ENCODE measurements at places on chromosomes 5 and 9.

- DNase-seq: no peak
These were observed 81.6 kb downstream of the ADAMTS16 start for GRCh38 chr5:5221724-5222123.

DNA sequence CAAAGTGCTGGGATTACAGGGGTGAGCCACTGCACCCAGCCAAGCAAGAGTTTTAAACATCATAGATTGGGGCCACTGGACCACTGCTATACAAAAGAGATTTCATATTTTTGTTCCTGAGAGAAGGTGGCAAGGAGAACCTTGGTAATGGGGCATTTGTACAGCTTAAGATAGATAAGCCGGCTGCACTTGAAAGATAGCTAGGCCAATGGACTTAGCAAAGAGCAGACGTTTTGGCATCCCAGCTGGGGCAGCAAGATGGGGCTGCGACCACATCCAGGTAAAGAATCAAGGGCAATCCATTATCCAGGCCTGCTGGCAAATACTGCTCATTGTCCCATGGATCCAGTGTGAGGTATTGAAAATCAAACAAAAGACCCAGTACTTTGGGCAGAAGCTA is 3.9 kb upstream of the ISCA1 start:
- DNase-seq: no peak

DNA sequence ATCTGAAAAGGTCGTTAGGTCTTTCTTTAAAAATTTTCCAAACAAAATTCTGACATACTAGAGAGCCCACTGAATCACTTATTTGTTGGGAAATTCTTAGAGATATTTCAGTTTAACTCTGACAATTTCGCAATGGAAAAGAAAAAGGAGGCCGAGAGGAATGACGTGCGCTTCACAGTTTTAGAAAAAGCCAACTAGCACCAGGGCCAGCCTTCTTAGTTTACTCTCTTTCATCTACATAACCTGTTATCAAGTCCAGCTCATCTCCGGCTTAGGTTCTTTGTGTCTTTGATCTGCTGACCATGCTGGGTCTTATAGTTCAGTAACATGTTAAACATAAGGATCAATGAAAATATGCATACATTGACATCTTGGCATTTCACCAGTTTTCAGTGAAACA is 201.7 kb upstream of the TAS2R1 start:
- no peak for DNase-seq

GRCh38 chr9:91994422-91994821 is 44.4 kb upstream of the ROR2 start:
- DNase-seq: no peak

GRCh38 chr5:54276048-54276447 is 34.3 kb downstream of the ARL15 start:
- DNase-seq: no peak

DNA sequence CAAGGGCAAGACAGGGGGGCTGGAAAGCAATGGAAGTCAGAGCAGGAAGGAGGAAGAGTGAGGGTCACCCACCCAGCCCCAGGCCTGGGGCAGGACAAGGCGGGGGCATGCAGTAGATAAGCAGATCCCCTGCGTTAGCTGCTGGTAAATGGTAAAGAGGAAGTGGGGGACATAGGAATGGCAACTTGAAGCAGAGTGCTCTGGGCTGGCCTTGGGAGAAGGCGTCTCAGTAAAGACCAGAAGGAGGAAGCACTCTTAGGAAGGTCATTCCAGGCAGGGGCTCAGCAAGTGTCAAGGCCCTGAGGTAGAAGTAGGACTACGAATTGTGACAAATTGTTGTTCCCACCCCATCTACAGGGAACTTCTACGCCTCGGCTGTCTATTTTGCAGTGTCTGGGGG is 15.1 kb downstream of the TCOF1 start:
- DNase-seq: no peak

DNA sequence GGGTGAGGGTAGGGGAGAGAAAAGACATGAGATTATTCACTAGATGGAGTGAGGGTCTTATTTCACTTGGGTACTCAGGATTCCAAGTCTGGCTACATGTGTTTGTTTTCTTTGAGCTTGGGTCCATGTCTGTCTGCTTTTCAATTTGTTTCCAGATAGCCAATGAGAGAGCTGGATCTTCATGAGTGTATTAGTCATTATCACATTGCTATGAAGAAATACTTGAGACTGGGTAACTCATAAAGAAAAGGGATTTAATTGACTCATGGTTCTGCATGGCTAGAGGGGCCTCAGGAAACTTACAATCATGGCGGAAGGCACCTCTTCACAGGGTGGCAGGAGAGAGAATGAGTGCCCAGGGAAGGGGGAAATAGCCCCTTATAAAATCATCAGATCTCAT is 196.8 kb upstream of the TRIM32 start:
- DNase-seq: no peak

GRCh38 chr5:139196296-139196956 is 1.7 kb downstream of the SIL1 start:
- no peak for DNase-seq

DNA sequence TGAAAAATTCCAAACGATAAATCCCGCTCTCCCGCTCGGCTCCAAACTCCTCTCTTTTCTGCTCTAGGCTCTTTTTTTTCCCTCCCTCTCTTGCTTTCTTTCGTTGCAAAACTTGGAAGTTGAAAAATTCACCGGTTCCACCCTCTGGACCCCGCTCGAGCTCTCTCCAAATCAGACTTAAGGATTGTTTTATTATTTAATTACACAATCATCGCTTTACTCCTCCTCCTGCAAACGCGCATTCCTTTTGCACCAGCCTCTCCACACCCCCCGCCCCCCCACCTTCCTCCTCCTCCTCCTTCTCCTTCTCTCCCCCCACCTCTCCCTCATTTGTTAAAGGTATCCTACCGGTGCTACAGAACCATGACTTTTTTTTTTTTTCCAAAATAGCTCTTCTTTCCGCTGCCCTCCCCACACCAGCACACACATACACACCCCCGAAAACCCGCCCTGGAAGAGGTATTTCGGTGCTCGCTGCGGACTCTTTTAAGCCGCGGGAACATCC is 535 bp upstream of the NFIB start:
- DNase-seq: no peak

DNA sequence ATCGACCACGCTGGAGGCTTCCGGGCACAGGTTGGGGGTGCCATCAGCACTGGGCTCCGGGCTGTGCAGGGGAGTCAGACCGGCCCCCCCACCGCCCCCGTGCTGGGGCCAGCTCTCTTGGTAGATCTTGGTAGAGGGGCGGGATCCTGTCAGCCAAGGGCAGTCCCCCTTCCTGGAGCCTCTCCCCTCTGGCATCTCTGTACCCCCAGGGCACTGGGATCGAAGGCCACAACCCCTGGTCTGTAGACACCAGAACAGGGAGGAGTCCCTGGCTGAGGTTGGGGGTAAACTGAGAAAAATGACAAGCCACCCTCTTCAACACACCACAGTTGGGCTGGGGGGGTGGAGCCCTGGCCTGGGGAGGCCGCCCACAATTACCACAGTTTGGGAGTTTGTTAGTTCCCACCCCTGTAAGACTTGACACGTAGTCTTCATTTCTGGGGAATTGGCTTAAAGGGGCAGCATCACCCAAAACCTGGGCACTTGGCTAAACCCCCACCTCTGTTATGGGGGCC is 882 bp downstream of the CERCAM start:
- peak; percentile 51 for DNase-seq

- DNase-seq: no peak
These were observed 66.9 kb downstream of the PRKACG start for GRCh38 chr9:68947015-68947414.

DNA sequence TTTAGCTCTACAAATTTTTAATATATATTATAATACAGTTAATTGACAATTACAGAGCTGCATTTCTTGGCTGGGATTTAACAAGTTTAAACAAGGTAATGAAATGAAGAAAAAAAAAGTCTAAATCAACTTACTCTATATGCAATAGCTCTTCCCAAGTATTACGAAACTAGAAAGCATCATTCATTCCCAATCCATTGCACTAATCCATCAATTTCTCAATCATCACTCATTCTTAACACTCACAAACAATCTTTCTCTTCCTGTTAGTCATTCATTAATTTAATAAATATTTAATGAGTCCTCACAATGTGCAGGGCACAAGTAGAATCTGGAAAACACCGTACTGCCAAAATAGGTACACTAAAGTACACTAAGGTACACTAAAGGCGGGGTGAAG is 42.9 kb upstream of the APBA1 start:
- no peak for DNase-seq

- DNase-seq: no peak
These were observed 667.2 kb upstream of the ZNF608 start for GRCh38 chr5:125413496-125414274.

DNA sequence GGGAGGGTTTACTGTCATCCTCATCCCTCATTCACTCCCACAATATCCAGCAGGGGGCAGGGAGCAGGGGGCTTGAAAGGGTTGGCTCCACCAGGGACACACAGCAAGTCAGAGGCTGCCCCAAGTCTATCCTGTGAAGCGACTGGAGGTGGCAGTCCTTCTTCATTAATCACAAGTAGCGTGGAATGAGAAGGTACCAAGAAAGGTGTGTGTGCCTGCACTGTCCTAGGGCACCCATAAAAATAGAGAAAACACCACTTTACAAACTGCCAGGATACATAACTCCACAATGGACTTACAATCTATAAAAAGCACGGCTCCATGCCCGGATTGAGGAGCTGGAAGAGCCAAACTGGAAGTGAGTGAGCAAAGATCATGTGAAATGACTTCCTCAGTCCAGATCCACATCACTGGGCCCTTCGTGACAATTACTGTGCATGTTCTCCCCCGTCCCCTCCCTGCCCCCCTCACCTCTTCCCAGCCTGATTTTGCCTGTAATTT is 183.9 kb downstream of the SLIT3 start:
- no peak for DNase-seq

GRCh38 chr9:33227741-33228140 is 12.2 kb upstream of the SPINK4 start:
- DNase-seq: no peak

DNA sequence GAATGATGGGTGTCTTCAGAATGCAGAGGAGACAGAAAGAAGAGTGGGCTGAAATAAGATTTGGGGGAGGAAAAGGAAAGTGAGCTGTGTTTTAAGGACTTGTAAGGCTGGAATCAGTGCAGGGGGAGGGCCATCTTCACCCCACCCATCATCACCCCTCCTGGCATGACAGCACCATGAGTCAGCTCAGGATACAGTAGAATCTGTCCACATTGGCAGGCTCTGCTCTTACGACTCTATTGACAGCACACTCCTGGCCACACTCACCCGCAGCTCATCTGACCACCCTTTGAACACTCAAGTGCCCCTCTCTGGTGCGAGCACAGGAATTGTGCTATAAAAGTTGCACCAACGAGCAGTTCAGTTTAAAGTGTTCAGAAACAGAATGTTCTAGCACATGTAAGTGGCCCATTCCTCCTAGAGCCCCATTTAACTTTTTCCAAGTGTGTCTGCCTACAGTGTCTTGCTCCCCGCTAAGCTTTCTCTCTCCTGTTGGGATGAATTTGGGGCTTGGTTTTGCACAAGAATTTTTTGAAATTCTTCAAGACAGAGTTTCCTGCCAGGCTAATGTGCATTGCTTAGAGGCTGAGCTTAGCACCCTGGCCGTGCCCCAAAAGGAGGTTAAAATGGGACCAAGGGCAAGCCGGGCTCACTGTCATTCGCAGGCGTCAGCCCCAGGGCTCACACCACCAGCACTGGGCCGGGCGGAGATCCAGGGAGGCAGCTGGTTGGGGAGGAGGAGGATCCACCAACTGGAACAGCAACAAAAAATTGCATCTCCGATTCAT is 12.0 kb downstream of the ADRA1B start:
- DNase-seq: no peak

GRCh38 chr5:93225748-93226147 is 355.3 kb downstream of the NR2F1-AS1 start:
- no peak for DNase-seq

DNA sequence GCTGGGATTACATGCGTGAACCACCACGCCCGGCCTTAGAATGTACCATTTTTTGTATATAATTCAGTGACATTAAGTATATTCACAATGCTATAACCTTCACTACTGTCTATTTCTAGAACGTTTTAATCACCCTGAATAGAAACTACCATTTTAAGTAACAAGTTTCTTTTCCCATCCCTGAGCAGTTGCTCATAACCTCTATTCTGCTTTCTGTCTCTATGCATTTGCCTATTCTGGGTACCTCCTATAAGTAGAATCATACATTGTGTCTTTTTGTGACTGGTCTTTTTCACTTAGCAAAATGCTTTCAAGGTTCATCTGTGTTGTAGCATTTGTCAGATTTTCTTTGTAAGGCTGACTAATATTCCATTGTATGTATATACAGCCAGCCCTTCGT is 39.9 kb downstream of the DDX46 start:
- no peak for DNase-seq

- no peak for DNase-seq
These were observed 18.1 kb upstream of the RGMB start for GRCh38 chr5:98755406-98755805.

GRCh38 chr5:18433336-18433735 is 799.1 kb downstream of the TAF11L14 start:
- DNase-seq: no peak

GRCh38 chr9:3446313-3446712 is 79.5 kb downstream of the RFX3 start:
- DNase-seq: no peak

DNA sequence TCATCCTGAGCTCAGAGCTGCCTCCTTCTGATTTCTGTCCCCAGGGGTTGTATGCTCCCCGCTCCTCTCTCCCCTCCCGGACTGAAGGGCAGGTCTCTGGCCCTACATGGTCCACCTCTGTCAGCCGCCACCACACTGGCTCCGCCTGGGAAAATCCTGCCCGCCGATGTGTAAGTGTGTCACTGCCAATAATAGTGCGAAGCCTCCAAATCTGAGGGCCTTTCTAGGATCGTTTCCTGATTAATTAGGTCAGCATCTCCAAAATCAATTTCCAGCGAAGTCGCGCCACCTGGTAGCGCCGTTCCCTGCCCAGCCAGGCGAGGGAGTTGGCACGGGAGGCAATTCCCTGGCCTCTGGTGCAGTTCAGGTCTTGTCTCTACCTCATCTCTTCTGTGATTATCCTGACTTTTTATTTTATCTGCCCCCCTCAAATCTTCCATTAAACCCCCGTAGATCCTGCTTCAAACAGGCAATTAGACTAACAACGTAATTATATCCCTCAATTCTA is 73.5 kb downstream of the ZNF618 start:
- no peak for DNase-seq

GRCh38 chr9:97866848-97867247 is 13.8 kb downstream of the FOXE1 start:
- DNase-seq: no peak

GRCh38 chr9:105144841-105145240 is 99.6 kb upstream of the SLC44A1 start:
- DNase-seq: no peak

DNA sequence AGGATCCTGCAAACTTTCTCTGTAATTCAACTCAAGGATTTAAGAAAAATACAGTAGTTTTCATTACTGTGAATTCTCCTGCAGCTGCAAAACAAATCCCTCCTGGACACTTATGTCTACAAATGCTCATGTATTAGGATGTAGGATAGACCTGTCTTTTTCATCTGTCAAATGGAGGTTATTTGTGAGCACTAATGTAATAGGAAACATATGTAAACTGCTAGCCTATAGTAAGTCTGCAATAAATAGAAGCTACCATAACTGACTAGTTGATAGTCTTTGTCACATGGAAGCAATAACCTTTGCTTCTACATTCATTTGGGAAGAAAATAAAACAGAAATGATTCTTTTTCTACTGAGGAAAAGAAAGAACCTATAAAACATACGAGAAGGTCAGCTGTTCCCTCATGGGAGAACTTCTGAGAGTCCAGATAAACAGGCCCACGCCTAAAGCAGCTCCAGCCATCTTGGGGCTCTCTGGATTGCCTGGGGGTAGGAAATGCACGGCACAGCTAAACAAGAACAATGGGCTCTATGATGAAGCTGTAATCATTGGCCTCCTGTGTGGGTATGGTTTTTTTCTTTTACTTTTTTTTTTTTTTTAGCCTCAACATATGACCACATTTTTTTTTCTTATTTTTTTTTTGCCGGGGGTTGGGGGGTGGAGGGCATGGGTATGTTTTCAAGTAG is 6.2 kb downstream of the KCNV2 start:
- DNase-seq: no peak

Measured in Kasumi-1 (cell line).